Esophagus squamous epithelium (tissue), 5 donors: ENCODE measurements at places on chromosomes 3 and 15.

DNA sequence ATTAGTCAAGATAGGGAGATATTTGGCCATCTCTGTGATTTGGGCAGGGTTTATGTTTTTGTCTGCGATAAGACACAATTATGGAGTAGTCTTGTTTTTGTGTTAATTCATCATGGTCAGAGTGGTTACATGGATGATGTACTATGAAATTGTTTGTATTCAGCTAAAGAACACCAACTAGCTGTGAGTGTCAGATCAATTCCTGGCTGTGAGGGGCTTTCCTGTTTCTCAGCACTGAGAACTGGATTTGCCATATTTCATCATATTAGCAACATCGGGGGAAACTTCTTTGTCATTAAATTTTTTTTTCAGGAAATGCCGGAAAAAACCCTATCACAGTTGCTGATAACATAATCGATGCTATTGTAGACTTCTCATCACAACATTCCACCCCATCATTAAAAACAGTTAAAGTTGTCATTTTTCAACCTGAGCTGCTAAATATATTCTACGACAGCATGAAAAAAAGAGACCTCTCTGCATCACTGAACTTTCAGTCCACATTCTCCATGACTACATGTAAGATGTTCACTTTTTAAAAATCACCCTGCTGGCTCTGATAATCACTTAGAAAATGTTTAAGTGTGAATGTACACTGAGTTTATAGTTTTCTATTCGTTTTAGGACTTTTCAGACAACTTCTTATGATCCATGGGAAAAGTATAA is 49.2 kb downstream of the PARP15 start:
- DNase-seq: no peak

GRCh38 chr3:48879994-48880377 is 18.7 kb downstream of the SLC25A20 start:
- DNase-seq: no peak

GRCh38 chr3:191944835-191945234 is 483.9 kb downstream of the PYDC2 start:
- no peak for DNase-seq

DNA sequence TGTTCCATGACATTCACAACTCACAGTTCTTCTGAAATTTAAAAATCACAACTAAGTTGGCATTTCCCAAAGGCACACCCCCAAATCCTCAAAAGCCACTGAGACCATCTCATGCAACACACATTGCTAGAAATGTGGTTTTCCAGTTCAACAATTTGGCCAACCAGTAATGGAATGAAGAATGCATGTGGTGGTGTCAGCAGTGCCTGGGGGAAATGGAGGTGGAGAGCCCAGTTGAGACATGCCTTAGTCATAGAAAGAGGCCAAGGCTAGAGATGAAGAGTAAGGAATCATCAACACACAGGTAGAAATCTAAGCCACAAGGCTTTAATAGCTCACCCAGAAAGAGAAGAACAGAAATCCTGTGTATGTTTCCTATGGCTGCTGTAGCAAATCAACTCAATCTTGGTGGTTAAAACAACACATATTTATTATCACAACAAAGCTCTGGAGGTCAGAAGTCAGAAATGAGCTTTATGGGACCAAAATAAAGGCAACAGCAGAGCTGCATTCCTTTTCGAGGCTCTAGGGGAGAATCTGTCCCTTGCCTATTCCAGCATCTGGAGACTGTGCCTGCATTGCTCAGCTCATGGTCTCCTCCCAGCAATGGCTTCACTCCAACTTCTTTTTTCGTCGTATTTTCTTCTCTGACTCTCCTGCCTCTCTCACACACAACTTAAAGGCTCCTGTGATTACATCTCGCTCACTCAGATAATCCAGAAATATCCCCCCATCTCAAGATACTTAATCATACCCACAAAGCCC is 54.0 kb downstream of the SNTN start:
- DNase-seq: no peak

DNA sequence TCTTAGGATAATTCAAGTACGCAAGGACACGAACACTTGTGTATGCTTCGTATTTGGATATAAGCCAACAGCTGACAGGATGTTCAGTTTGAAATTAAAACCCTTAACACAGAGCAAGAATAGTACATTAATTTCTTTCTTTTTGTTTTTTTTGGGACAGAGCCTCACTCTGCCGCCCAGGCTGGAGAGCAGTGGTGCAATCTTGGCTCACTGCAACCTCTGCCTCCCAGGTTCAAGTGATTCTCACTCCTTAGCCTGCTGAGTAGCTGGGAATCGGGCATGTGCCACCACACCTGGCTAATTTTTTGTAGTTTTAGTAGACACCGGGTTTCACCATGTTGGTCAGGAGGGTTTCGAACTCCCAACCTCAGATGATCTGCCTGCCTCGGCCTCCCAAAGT is 32.4 kb downstream of the TOMM70 start:
- no peak for DNase-seq
